ENCODE measurements at places on chromosomes 6 and 20.

- DNase-seq: no peak
These were observed 269.9 kb upstream of the SUPT3H start for GRCh38 chr6:45647341-45648261.

DNA sequence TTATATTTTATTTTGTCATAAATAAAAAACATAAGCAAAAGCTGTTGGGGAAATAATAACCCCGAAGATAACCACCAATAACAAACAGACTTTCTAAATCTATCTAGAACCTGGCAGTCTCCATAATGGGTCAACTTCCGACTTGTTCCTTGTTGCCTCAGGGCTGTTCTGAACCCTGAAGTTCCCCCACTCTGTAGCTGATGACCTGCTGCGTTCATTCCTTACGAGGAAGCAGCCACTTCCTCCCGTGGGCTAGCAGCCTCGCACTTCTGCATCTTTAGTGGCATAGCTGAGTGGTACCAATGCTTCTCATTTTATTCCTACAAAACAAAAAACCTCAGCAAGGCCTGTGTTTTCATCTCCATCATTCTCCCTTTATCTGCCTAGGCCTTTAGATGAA, 103.0 kb downstream of the PLEKHG1 start:
- no peak for DNase-seq

DNA sequence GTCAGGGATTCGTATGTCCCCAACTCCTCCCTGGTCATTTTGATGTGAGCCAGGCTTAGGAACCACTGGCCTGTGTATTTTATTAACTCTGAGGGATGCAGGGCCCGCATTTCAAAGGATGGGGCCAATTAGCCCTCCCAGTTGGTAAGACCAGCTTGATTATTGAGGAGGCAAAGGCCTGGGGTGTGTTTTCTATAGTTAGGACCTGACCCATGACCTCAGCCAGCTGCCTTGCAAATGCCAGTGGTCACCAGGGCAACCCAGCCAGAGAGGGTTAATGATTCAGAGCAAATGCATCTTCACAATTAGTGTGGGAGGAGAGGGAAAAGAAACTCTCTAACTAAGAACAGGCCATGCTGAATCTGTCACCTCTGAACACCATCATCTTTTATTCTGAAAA, 835.4 kb downstream of the MAFB start:
- DNase-seq: no peak

- DNase-seq: no peak
These were observed 129.4 kb downstream of the CDH26 start for GRCh38 chr20:60087563-60088105.

GRCh38 chr20:32252189-32252588, 25.3 kb upstream of the KIF3B start:
- DNase-seq: peak; percentile 88

DNA sequence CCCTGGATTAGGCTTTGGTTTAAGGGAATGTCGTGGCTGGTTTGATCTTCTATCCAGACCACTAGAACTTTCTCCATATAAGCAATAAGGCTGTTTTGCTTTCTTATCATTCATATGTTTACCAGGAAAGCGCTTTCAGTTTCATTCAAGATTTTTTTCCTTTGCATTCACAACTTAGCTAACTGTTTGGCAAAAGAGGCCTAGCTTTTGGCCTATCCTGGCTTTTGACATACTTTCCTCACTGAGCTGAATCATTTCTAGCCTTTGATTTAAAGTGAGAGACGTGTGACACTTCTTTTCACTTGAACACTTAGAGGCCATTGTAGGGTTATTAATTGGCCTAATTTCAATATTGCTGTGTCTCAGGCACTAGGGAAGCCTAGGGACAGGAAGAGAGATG, 1.7 kb upstream of the FAM50B start:
- DNase-seq: no peak

DNA sequence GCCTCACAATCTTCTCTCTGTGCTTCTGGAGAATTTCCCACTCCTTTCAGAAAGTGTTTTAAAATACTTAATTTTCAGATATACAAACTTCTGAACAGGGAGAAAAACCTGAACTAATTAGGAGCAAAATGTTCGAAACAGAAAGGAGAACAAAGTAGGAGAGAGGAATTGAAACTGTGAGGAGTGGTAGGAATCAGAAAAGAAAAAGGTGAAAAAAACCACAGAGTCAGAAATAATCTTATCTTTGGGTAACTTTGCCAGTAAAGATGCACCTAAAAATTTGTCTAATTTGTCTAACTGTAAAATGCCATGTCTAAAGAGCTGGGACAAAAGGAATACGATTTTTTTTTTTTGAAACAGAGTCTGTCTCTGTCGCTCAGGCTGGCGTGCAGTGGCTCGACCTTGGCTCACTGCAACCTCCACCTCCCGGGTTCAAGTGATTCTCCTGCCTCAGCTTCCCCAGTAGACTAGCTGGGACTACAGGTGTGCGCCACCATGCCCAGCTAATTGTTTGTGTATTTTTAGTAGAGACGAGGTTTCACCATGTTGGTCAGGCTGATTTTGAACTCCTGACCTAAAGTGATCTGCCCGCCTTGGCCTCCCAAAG, 4.7 kb upstream of the RIPOR2 start:
- DNase-seq: no peak

Measured in stimulated activated CD4-positive, alpha-beta T cell treated with anti-CD3 and anti-CD28 coated beads, Interleukin-1b, Interleukin-23, amount 100 ng/mL, for 48 hours (primary cell).